Karpas-422 (cell line): ENCODE measurements at places on chromosomes 13 and 19. TPM values are rescaled to one million over a fixed set of nuclear protein-coding genes. Genes with fewer than 3 reads are reported as not detected.

- DNase-seq: no peak
These were observed 48.5 kb upstream of the TUBGCP3 start for GRCh38 chr13:112636401-112636975.

- DNase-seq: no peak
These were observed 6.0 kb downstream of the AKT2 start for GRCh38 chr19:40279120-40279551.

SYCN gene
- total RNA-seq: not detected in 2 replicates

C19orf81 gene
- 1.1 TPM in 1 of 2 replicates, not detected in the other for total RNA-seq

KLK10 gene
- not detected in 2 replicates for total RNA-seq
